ENCODE measurements at places on chromosomes 12 and 14. TPM values are rescaled to one million over a fixed set of nuclear protein-coding genes. Genes with fewer than 3 reads are reported as not detected.

C12orf54 gene
- not detected for total RNA-seq

NRIP2 gene
- total RNA-seq: 0.59 TPM

DAO gene
- total RNA-seq: not detected

DUSP6 gene
- total RNA-seq: 28.6 TPM

TRIM9 gene
- total RNA-seq: 1.1 TPM

DNA sequence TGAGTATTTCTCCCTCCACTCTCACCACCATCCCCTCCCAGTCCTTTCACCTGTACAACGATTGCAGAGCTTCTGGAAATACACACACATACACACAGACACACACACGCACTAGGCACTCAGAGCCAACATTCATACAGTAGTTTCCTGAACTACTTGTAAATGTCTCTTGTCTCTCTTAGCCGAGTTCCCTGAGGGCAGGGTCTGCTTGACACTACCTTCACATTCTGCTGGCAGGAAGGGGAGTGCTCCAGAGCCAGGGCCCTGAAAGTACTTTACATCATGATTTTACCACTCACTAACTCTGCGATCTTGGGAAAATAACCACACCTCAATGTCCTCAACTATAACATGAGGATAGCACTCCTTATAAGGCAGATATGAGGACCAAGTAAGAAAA is 82.7 kb downstream of the GAS2L3 start:
- H3K4me1 ChIP-seq: peaks cover 3% of the 10 kb centered on the region
- H3K27ac ChIP-seq: no peak overlapping the region
- no peak for DNase-seq
- H3K27me3 ChIP-seq: peaks cover 15% of the 10 kb centered on the region
- H3K4me3 ChIP-seq: no peak overlapping the region
- H3K36me3 ChIP-seq: no peaks in the 10 kb centered on the region

DNA sequence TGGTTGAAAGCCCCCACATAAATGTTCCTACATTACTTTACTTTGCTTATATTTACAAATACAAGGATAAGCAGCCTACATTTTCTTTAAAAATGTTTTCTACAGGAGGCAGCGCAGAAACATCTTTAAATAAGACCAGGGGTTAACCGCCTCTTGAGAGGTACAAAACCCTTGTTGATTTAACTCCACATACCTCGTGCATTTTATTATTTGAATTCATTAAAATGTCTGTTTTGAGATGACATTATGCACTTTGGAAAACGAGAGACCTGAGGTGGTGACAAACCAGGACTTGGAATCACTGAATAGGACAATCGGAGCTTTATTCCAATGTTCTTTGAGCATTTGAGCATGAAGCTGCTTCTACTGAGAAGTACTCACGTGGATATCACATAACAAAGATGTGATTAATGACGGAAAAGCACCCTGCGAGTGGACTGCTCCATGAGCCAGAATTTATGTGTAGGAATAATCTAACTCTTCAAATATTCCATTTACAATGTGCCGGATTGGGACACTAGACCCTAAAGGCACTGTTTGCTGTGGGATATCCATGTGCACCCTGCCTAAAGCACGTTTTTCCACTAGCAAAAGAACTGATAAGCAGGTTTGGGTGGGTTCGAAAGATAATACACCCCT is 746 bp upstream of the DUSP16 start:
- H3K36me3 ChIP-seq: no peaks in the 10 kb centered on the region
- no peaks in the 10 kb centered on the region for H3K27me3 ChIP-seq
- peaks cover 20% of the 10 kb centered on the region for H3K4me1 ChIP-seq
- DNase-seq: peak; percentile 78

DNA sequence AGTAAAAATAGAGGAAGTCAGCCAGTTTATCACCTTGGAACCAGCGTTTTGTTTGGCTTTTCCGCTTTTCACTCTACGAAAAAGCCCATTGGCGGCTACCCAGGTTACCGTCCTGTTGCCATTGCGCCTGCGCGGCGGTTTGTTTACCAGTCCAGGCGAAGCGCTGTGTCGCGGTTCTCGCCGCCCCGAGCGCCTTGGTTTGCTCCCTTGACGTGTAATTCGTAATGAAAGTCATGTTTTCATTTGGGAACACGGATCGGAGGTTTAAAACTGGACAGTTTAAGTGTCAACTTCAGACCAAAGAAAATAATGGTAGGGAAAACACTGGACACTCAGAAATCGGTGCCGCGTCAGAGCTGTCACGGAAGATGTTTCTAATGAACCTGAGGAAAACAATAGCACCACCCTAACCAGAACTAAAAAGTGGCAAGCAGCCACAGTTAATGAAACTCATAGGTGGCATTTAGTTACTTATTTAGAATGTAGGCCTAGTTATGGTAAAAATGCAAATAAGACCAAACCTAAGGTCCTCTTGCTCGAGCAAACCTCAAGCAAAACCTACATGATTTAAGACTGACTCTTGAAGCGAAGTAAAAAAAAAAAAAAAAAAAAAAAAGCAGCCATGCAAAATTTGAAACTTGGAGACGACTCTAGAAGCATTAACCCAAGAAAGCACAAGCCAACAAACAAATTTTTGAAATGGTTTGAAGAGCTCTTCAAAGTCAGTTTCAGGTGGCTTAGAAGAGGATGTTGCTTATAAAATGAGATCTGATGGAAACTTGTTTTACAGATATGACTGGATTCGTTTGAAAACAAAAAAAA is 790 bp upstream of the GPR19 start:
- DNase-seq: peak; percentile 58
- peak overlapping the region; percentile 82 for H3K4me3 ChIP-seq
- peak overlapping the region; percentile 100 for H3K27ac ChIP-seq
- no peaks in the 10 kb centered on the region for H3K27me3 ChIP-seq
- peaks cover 22% of the 10 kb centered on the region for H3K4me1 ChIP-seq

GRCh38 chr14:64649383-64649998 is 54.7 kb upstream of the PLEKHG3 start:
- H3K27ac ChIP-seq: no peak overlapping the region
- H3K4me3 ChIP-seq: peak overlapping the region; percentile 26
- DNase-seq: no peak
- no peaks in the 10 kb centered on the region for H3K36me3 ChIP-seq
- peaks cover 30% of the 10 kb centered on the region for H3K4me1 ChIP-seq

DNA sequence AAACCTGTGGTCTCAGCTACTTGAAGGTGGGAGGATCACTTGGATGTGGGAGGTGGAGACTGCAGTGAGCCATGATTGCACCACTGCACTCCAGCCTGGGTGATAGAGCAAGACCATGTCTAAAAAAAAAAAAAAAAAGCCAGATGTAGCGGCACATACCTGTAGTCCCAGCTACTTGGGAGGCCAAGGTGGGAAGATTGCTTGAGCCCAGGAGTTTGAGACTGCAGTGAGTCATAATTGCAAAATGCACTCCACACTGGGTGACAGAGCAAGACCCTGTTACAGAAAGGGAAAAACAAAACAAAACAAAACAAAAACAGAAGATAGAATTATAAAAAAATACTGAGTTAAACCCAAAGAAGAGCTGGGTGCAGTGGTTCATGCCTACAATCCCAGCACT is 29.1 kb upstream of the APOF start:
- H3K4me1 ChIP-seq: peaks cover 9% of the 10 kb centered on the region
- no peak overlapping the region for H3K4me3 ChIP-seq

GRCh38 chr12:89181271-89181920 is 170.9 kb downstream of the DUSP6 start:
- no peaks in the 10 kb centered on the region for H3K27me3 ChIP-seq
- DNase-seq: no peak
- H3K27ac ChIP-seq: peak overlapping the region; percentile 55
- H3K36me3 ChIP-seq: no peaks in the 10 kb centered on the region

DNA sequence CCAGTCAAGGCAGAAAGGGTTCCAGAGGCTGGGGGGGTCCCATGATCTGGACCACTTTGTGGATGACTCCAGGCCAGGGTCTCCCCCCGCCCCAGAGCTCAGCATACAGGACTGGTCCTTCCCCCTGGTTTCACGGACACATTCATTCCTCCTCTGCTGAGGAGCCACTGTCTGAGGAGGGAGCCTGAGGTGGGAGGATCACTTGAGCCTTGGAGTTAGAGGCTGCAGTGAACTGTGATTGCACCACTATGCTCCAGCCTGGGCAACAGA is 6.8 kb downstream of the TESC start:
- H3K36me3 ChIP-seq: no peaks in the 10 kb centered on the region
- H3K27me3 ChIP-seq: peaks cover 18% of the 10 kb centered on the region
- no peak overlapping the region for H3K27ac ChIP-seq
- H3K4me1 ChIP-seq: no peaks in the 10 kb centered on the region
- DNase-seq: peak; percentile 60

DNA sequence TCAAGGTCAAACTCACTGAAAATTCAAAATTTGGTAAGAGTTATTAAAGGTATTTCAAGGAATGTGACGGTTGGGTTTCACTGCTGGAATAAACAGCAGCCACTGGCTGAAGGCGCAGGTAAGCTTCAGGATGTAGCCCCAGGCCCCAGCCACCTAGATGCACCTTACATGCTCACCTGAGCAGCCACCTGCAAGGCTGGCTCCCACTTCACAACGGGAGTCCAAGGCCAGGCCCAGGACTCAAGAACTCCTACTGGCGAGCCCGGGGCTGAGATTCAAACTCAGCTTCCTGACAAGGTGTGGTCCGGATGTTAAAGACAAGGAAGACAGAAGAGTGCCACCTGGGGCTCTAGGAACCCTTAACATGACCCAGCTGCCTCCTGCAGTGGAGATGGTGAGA is 78.4 kb downstream of the ITPK1 start:
- peaks cover 18% of the 10 kb centered on the region for H3K4me1 ChIP-seq
- H3K4me3 ChIP-seq: no peak overlapping the region
- H3K27ac ChIP-seq: peak overlapping the region; percentile 50
- peak; percentile 31 for DNase-seq
- no peaks in the 10 kb centered on the region for H3K36me3 ChIP-seq

- H3K27ac ChIP-seq: no peak overlapping the region
- no peak for DNase-seq
- H3K27me3 ChIP-seq: no peaks in the 10 kb centered on the region
- peaks cover 78% of the 10 kb centered on the region for H3K36me3 ChIP-seq
- no peaks in the 10 kb centered on the region for H3K4me1 ChIP-seq
Measured at GRCh38 chr14:69776875-69777453, 10.0 kb downstream of the SRSF5 start.

DNA sequence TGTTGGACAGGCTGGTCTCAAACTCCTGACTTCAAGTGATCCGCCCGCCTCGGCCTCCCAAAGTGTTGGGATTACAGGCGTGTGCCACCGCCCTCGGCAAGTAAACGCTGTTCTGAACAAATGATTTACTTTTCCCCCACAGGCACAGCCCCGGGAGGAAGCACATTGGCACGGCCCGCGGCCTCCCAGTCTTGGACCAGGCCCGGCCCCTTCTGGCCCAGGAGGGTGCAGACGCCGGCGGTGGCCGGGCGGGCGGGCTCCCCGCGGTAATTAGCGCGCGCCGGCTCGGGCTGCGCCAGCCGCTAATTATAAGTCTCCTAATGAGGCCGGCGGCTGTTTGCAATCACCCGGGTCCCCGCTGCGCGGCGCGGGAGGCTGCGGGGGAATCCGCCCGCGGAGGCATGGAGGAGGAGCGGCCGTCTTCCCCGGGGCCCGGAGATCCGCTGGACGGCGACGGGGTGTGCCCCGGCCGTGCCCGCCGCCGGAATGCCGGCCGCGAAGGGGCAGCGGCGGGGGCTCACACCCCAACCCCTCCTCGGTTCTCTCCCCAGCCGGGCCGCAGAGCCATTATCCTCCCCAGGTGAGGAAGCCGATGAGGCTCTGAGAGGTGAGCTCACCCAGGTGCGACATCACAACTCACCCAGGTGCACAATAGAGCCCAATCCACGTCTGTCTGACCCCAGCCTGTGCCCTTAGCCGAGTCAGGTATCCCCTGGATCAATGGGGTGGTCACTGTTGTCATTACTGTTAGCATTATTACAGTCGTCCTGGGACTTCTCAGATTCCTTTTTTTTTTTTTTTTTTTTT is 3.3 kb upstream of the POP5 start:
- DNase-seq: peak; percentile 92
- H3K36me3 ChIP-seq: peaks cover 2% of the 10 kb centered on the region
- peak overlapping the region; percentile 67 for H3K4me3 ChIP-seq
- no peaks in the 10 kb centered on the region for H3K27me3 ChIP-seq
- H3K4me1 ChIP-seq: peaks cover 18% of the 10 kb centered on the region

GRCh38 chr12:66409195-66409871 is 107.0 kb downstream of the HELB start:
- no peaks in the 10 kb centered on the region for H3K36me3 ChIP-seq
- H3K27ac ChIP-seq: no peak overlapping the region
- no peak for DNase-seq
- no peak overlapping the region for H3K4me3 ChIP-seq
- no peaks in the 10 kb centered on the region for H3K27me3 ChIP-seq

DNA sequence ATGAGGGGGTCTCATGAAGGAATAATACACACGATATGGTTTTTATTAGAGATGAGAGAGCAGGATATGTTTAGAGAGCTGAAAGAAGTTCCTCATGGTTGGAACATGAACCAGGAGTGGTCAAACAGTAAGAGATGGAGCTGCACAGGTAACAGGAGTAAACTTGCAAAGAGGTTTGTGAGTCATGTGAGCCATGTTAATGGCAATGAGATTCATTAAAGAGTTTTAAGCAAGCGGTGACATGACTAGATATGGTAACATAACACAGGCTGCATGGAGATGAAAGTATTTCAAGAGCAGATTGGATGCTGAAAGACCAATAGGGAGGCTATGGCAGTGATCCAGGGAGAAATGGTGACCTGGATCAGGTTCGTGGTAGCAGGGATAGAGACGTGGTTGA is 62.6 kb upstream of the SSTR1 start:
- no peaks in the 10 kb centered on the region for H3K4me1 ChIP-seq
- H3K4me3 ChIP-seq: no peak overlapping the region
- no peak overlapping the region for H3K27ac ChIP-seq
- DNase-seq: no peak
- H3K36me3 ChIP-seq: no peaks in the 10 kb centered on the region

DNA sequence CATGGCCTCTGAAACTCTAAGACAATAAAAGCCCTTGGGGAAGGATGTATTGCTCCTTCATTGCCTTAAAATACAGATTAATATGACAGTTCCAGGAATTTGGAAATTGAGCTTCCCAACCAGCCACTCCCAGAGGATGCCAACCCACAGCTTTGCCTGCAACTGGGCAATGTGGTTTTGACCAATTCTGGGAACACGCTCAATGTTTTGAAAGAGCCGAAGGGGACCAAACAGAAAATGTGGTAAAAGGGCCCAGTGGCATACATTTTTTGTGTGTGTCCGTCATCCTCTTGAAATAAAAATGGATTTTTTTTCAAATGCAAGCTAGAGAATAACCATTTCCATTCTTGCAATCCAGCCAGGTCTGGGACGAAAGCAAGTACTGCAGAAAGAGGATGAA is 88.3 kb upstream of the PLEKHG7 start:
- H3K4me3 ChIP-seq: peak overlapping the region; percentile 36
- H3K27me3 ChIP-seq: no peaks in the 10 kb centered on the region
- peaks cover 42% of the 10 kb centered on the region for H3K4me1 ChIP-seq
- peak overlapping the region; percentile 86 for H3K27ac ChIP-seq
- no peak for DNase-seq

- peak; percentile 42 for DNase-seq
- H3K4me3 ChIP-seq: no peak overlapping the region
- H3K27ac ChIP-seq: no peak overlapping the region
- no peaks in the 10 kb centered on the region for H3K36me3 ChIP-seq
- H3K4me1 ChIP-seq: peaks cover 16% of the 10 kb centered on the region
Measured at GRCh38 chr12:119913536-119914330, 36.6 kb upstream of the CIT start.
